ENCODE measurements at places on chromosomes 5 and 9. TPM values are rescaled to one million over a fixed set of nuclear protein-coding genes. Genes with fewer than 3 reads are reported as not detected.

INVS gene
- 33.4 TPM for total RNA-seq

RAB3C gene
- total RNA-seq: 36.2 TPM

IQGAP2 gene
- total RNA-seq: 1.4 TPM

ARHGEF37 gene
- total RNA-seq: 1.0 TPM

CCNI2 gene
- 0.17 TPM for total RNA-seq

CDC25C gene
- 3.2 TPM for total RNA-seq

FBXW5 gene
- 77.9 TPM for total RNA-seq

RUSC2 gene
- total RNA-seq: 84.4 TPM

SLC6A7 gene
- not detected for total RNA-seq

GRCh38 chr9:95670122-95670521 is 153.4 kb upstream of the PTCH1 start:
- DNase-seq: peak; percentile 73

GRCh38 chr5:103037673-103038455 is 82.1 kb downstream of the GIN1 start:
- DNase-seq: no peak

- DNase-seq: no peak
These were observed 44.0 kb downstream of the NFIB start for GRCh38 chr9:14269916-14270315.

DNA sequence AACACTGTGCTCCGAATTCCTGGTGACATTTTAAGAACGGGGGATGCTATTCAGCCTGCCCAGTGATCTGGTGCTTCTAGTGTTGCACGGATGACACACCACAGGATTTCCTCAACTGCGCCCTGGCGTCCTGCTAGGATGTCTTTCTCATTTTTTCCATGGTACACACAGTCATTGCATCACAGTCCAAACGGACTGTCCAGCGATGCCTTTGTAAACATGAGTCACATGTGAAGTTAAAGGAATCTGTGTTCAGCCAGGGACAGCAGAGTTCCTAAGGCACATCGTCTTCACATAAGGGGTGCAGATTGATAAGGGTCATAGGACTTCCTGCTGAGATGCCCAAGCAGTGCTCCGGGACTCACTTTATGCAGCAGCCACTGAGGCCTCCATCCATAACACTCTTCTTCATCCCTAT is 9.3 kb upstream of the PTPN3 start:
- DNase-seq: no peak

DNA sequence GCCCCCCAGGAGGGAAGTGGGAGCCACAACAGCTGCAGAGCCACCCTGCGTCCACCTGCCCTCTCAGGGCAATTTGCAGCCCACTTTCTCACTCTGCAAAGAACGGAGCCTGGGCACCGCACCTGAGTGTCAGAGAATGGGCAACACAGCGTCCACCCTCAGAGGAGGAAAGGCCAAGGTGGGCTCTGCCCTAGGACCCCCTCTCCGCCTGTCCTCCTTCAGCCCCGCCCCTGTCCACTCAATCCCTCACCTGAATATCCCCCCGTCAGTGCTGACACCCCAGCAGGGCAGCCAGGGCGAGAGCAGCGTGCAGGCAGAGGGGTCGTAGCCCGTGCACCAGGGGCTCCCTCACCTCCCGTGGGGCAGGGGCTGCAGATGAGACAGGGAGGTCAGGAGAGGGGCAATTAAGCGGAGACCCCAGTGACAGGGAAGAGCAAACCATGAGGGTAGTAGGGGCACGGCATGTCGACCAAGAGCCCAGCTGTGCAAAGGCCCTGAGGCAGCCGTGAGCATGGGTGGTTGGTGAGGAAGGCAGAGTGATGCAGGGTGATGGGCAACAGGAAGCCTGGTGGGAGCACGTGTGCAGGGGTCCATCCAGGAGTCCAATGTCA is 140.3 kb downstream of the OLFM1 start:
- peak; percentile 9 for DNase-seq

DNA sequence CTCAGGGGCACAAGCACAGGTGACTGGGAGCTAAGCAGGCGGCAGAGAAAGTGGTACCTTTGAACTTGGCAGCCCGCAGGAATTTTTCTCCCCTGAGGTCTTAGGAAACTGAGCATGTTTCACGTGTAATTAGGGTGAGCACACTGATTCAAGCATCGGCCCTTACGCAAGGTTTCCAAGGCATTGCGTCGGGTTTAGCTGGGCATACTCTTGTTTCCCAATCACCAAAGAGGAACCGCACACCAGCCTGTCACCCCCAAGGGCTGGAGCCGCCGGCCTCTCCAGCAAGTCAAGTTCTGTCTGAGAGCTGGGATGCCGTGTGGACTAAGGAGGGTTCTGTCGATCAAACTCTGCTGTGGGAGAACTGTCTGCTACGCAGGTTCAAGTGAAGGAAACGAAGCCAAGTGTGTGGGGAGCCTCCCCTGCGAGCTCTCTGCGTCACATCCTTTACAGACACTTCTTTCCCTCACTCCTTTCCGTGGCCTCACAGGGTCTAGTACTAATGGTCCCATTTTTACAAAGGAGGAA is 53.0 kb downstream of the ERGIC1 start:
- DNase-seq: no peak

DNA sequence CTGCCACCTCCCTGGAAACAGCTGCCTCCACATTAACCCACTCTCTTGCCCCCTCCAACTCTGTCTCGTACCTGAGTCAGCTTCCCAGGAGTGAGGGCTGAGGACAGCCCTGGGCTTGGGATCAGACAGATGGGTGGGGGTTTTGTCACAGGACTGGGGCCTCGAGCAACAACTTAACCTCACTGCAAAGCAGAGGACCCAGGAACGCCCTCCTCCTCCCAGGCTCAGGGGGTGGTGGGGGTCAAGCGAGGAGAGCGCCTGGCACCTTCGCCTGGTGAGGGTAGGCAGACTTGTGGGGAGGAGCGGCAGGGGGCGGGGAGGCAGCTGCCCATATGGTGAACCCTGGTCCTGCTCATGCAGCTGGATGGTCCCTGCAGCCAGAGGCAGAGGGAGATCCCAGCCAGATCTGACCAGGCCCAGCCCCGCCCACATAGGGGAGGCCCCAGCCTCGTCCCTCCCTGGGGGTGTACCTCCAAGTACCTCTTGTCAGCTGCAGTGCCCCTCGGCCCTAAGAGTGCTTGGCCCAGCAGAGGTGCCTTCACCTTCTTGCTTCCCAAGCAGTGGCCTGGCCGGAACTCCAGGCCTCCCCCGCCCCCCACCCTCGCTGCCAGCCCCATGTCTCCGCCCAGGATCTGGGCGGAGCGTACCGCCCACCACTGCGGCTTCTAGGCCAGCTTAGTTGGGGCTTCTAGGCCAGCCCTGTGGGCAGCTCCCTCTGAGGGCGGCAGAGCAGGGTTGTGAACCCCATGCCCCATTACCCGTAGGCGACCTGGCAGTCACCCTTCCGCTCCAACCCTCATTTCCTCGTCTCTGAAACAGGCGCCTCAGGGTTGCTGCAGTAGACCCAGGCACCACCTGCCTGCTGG is at the start of gene SARDH:
SARDH (minus strand) TSS at position 579 of the 866 bp plus-strand sequence. CDS start 4,179 bp downstream, outside the sequence.
- DNase-seq: peak; percentile 73

- DNase-seq: no peak
These were observed 2.5 kb downstream of the KDM3B start for GRCh38 chr5:138354926-138355378.

DNA sequence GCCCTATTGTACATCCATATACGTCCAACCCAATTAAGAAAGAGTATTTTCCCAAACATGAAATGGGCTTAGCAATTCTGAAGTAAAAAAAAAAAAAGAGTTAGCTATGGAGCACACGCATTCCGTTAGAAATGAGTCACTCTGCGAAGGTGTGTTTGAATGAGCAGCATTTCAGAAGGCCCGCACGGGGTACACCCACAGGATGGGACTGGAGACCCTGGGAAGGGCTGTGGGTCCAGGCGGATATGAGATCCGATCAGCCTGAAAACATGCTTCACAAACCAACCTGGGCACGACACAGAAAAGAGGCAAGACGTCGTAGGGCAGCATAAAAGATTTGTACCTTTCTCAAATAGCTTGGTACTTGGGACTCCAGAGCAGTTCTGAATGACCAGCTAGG is 173.9 kb upstream of the KLF9 start:
- DNase-seq: no peak

- DNase-seq: no peak
These were observed 37.8 kb upstream of the S1PR3 start for GRCh38 chr9:88953381-88954029.

GRCh38 chr9:32554107-32554506 is 1.7 kb upstream of the TOPORS start:
- no peak for DNase-seq

GRCh38 chr5:131769961-131770360 is 26.9 kb downstream of the FNIP1 start:
- DNase-seq: no peak

- DNase-seq: no peak
These were observed 117.2 kb upstream of the LIFR start for GRCh38 chr5:38673671-38674071.

DNA sequence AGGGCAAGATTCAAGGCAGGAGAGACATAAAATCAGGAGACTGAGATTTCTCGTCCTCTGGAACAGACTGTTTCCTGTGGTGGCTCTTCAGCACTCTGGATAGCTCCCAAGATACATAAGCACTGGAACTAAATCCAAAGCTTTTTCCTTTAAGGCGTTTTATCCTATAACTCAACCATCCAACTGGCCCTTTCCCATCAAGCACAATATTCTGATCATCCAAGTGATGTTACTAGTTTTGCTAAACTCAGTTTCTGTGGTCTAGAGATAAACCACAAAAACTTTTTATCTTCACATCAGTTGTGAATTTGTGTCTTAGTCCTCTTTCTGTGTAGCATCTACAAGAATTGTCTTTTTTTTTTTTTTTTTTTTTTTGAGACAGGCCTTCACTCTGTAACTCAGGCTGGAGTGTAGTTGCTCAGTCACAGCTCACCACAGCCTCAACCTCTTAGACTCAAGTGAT is 299.4 kb downstream of the COX7C start:
- DNase-seq: no peak

Measured in glutamatergic neuron (in vitro differentiated cells).